ENCODE measurements at places on chromosomes 4 and X.

GRCh38 chrX:22652596-22652995 is 347.2 kb upstream of the DDX53 start:
- no peak for DNase-seq

DNA sequence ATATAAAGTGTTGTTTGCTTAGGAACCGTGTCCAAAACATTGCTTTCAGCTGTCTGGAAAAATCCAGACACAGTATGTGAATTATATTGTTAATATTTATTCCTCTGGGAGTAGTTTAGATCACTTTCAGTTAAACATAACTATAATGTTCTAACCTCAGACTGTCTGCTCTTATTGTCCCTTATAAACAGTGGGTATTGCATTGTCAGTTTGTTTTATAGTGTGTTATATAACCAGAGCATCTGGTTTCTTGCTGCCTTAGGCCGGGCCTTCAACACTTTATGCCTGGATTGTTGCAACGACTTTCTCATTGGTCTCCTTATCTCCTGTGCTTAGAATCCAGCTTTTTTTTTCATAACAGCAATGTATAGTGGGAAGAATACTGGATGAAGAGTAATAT is 26.4 kb downstream of the ATG4A start:
- no peak for DNase-seq

GRCh38 chrX:154441984-154442707 is 1.8 kb upstream of the FAM50A start:
- DNase-seq, result no peak

DNA sequence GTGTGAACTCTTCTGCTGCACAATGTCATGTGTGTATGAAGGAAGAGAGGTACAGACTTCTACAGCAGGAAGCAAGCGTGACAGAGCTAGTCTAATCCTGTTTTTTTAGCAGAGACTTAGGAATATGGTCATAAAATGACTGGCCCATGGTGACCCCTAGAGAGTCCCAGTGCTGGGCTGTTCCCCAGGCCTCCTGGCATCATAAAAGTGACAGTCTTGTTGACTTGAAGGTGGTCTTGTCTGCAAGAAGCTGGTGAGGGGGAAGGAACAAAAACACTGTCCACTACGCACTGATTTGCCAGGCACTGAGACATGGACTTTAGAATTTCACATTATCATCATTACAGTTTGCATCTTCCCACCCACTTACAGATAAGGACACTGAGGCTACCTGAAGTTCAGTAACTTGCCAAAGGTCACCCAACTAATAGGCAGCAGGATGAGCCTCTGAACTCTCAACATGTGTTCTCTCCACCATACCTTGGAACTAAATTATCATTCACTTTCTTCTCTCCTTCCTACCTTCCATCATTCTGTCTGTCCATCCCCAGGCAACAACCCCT is 63.0 kb downstream of the HADH start:
- no peak for DNase-seq

- peak; percentile 15 for DNase-seq
These were observed 771 bp upstream of the RBPJ start for GRCh38 chr4:26319949-26320537.

DNA sequence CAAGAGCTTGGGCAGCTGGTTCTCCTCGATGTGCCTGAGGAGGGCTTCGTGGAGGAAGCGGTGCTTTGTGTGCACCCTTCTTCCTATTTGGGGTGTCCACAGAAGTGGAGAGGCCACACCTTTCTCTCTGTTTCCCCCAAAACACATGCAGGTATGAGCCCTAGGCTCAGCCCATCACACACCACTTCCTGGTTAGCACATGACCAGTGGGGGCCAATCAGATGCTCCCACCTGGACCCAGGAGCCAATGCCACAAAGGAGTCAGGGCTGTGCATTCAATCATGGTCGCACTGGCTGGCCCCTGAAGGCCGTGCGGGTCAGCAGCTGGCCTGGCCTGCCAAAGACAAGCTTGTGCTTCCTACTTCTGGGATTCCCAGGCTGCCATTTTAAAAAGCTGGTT is 51.4 kb downstream of the PPP2R2C start:
- no peak for DNase-seq

- no peak for DNase-seq
These were observed 42.9 kb upstream of the CENPU start for GRCh38 chr4:184776821-184777220.

GRCh38 chr4:186587416-186588018 is 32.1 kb upstream of the MTNR1A start:
- DNase-seq, result peak; percentile 21

Measured in stimulated activated CD8-positive, alpha-beta memory T cell treated with anti-CD3 and anti-CD28 coated beads, Interleukin-15, amount 100 ng/mL, for 24 hours (primary cell).